ENCODE measurements at places on chromosomes 4 and X.

GRCh38 chr4:93908778-93909177 is 80.2 kb downstream of the ATOH1 start:
- DNase-seq: no peak

GRCh38 chr4:60201052-60201673 is 999.0 kb upstream of the ADGRL3 start:
- DNase-seq: no peak

- DNase-seq: no peak
Measured at GRCh38 chrX:1910207-1910470, 295.3 kb downstream of the ASMT start.

DNA sequence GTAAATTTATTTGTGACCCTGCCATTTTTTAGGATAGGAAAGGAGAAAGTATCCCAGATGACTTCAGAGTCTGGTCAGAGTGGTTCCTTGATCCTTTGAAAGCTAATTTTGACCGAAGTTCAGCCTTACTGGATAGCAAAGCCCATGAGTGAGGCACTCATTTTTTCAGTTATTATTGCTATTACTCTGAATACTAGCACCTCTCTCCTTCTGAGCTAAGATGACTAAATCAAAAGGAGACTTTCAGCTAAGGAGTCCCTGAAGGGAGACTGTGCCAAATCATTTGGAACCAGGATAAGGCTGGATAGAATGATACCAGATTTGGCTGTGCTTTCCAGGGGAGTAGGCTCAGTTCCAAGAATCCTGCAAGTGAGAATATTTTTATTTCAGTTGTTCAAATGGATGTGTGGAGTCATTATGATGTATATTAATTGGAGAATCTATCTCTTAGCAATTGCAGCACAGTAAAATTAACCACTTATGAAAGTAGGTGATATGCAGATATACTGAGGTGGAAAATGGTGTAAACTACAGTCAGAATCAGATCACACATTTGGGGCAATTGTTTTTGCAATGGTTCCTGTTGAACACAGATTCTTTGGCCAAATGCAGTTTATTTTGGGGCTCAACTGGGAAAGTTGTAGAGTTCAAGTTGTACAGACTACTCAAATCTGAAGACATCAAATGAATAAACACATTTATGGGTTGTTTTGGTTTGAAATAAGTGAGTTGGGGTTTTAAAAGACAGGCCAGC is 1.2 kb downstream of the P2RY10 start:
- DNase-seq: no peak

- DNase-seq: no peak
Measured at GRCh38 chr4:168478868-168479267, 1.4 kb downstream of the DDX60L start.

GRCh38 chr4:72779241-72779640 is 210.2 kb upstream of the ADAMTS3 start:
- no peak for DNase-seq

- no peak for DNase-seq
Measured at GRCh38 chr4:120355881-120356280, 289.2 kb upstream of the MAD2L1 start.

DNA sequence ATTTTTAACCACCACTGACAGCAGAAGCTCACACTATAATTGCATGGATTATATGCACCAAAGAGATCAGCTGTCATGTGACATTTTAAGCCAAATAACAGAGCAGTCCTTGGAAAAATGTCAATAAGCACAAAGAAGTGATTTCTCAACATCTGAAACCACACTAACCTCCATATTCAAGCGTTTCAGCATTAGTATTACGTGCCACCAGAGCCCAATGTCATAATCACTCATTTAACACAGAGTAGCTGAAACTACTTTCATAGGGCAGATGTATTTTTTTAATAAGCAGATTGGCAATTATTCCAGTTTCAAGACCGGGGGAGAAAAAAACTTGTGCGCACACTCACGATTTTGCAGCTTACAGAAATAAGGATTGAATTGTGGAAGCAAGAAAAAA is 76.6 kb downstream of the SH3KBP1 start:
- DNase-seq: no peak

DNA sequence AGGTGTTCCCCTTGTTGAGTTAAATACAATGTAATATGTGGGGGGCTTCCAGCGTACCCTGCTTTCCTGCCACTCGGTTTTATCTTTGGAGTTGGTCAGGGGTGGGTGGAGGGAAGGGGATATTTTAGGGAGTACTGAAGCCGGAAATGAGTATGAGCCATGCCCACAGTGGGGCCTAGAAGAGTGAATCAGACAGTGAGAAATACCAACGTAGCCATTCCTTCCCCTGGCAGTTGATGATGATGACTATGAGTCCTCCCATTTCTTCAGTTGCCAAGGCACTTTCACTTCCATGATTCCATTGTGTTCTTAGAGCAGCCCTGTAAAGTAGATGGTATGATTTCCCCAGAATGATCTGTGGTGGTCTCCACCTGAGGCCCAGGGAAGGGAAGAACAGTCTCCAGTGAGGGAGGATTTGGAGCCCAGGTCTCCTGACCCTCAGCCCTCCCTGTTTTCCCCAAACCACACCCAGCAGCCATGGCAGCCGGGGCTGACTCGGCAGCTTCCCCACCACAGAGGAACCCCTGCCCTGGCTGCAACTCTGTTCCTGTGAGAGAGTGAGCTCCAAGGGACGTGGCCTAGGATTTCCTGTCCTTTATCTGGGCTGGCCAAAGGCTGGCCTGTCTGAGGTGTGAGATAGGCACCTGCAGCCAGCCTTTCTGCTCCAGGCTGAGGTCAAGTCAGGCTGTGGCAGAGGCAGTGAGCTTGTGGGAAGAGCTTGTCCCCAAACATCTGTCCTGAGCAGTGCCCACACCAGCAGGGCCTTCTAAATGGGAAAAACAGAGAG is 52.7 kb downstream of the STARD8 start:
- DNase-seq: no peak

GRCh38 chrX:63750811-63751210 is 34.2 kb downstream of the ARHGEF9 start:
- DNase-seq: no peak

DNA sequence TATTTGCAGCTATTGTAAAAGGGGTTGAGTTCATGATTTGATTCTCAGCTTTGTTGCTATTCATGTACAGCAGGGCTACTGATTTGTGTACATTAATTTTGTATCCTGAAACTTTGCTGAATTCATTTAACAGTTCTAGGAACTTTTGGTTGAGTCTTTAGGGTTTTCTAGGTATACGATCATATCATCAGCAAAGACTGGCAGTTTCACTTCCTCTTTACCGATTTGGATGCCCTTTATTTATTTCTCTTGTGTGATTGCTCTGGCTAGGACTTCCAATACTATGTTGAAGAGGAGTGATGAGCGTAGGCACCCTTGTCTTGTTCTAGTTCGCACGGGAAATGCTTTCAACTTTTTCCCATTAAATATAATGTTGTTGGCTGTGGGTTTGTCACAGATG is 48.1 kb downstream of the NPY1R start:
- DNase-seq: no peak

DNA sequence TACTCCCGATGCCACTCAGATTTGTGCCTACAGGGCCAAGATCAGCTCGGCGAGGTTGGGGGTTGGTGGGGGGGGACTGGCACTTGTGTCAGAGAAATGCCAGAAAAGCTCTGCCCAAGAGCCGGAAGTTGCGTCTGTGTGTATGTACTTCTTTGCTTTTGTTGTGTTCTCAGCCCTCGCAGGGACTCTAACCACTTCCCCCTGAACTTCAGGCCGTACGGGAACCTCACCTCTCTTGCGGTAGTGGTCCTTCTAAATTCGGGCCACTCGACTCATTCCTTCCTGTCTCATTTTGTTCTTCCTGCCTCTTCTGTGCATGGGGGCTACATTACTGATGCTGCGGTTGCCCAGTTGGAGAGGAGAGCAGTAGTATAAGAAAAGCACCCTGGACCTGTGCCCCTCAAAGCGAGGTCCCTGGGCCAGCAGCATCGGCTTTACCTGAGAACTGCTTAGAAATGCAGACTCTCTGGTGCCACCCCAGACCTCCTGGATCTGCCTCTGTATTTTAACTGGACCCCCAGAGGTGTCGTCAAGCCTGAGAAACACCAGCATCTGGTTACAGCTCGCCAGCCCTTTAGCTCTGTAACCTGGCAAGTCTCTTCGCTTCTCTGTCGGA is 146.3 kb upstream of the RPS6KA3 start:
- DNase-seq: peak; percentile 7

- no peak for DNase-seq
Measured at GRCh38 chr4:7390906-7391636, 43.7 kb downstream of the PSAPL1 start.

- DNase-seq: no peak
Measured at GRCh38 chrX:19704132-19704531, 183.3 kb downstream of the SH3KBP1 start.

GRCh38 chrX:123878252-123878721 is 18.4 kb downstream of the XIAP start:
- no peak for DNase-seq

DNA sequence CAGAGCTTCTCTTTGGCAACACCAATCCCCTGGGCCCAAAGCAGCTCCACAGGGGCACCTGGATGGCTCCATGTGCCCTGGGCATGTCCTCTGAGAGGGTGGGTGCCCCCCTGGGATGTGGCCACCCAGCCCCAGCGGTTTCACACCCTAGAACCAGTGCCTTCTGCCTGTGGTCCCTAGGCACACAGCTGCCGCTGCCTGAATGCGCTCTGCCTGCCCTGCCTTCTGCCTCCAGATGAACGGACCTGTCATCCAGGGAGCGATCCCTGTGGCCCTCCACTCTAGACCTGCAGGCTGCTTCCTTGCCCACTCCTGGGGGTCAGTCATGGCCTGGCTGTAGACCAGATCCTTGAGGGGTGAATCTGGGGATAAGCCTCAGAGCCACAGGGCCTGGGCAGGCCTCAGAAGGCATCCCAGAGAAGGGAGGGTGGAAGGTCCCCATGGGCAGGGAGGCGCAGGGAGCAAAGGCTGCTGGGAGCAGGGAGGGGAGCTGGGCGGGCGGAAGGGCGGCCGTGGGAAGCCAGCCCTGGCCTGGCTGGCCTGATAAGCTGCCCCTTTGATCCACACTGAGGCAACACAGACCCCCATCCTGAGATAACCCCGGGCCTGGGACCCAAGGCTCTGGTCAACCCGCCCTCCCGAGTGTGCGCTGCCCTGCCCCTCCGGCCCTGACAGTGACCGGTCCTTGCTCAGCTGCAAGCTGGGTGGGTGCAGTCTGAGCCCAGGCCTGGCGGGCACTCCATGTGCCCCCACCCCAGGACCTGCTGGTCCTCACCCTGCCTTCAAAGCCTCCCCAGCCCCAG is 8.1 kb upstream of the FGFR3 start:
- DNase-seq: no peak

GRCh38 chrX:23799469-23800065 is 16.6 kb downstream of the SAT1 start:
- no peak for DNase-seq

GRCh38 chr4:8675906-8676305 is 83.3 kb downstream of the CPZ start:
- no peak for DNase-seq

DNA sequence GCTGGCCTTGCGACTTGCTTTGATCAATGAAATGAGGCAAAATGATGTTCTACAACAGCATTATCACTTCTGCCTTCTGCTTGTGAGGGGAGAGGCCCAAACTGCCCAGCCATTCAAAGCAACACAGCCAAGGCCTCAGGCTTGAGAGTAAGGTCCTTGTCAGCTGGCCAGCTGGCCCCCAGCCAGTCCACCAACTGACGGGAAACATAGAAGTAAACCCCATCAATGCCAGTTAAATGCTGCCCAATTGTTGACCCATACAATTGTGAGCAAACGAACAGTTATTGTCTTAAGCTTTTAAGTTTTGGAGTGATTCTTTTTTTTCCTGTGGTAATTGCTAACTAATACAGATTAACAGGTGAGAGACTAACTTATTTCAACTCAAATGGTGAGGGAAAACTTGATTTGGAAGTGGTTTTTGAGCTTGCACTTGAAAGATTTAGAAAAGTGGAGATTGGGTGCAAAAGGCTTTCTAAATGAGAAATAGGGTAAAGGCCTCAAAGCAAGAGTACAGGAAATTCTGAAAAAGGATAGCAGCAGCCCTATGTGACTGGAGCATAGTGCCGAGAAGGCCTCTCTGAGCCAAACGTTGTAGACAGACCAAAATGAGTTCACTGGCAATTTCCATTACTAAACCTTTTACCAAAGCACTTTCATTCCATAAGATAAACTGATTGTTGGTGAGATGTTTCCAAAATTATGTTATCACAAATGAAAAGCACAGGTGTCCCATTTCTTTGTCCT is 66.9 kb downstream of the ARHGEF38 start:
- no peak for DNase-seq

GRCh38 chr4:8296491-8296890 is 26.9 kb downstream of the HTRA3 start:
- DNase-seq: no peak

DNA sequence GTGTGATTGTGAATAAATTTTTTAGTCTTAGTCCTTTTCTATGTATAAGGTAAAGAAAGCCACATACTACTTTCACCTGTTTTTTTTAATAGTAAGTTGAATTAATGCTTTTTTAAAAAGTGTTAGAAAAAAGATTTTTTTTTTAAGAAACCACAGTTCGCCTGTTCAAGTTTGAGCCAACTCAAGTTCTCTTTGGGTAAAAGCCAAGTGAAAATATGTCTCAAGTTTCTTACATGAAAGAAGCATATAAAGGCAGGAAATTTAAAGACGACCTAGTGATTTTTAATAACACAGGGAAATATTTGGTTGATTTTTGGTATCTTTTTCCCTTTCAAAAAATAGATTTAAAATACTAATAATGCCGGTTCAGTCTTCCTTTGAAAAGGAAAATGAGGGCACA is 369.9 kb upstream of the NR3C2 start:
- DNase-seq: no peak

DNA sequence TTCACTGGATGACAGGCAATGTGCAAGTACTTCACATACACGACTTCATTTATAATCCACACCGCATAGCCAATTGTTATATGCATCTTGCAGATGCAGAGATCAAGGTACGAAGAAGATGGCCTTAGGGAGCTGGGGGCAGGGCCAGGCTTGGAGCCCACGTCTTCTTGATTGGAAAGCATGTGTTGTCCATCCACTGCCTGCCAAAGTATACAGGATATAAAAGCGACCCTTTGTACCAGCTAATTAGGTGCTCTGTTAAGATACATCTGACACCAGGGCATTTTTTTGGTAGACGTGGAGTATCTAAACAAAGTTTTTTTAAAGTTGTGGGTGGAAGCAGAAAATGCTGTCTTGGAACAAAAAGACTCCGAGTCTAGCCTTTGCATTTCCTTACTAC is 1.4 kb downstream of the C4orf36 start:
- DNase-seq: no peak

DNA sequence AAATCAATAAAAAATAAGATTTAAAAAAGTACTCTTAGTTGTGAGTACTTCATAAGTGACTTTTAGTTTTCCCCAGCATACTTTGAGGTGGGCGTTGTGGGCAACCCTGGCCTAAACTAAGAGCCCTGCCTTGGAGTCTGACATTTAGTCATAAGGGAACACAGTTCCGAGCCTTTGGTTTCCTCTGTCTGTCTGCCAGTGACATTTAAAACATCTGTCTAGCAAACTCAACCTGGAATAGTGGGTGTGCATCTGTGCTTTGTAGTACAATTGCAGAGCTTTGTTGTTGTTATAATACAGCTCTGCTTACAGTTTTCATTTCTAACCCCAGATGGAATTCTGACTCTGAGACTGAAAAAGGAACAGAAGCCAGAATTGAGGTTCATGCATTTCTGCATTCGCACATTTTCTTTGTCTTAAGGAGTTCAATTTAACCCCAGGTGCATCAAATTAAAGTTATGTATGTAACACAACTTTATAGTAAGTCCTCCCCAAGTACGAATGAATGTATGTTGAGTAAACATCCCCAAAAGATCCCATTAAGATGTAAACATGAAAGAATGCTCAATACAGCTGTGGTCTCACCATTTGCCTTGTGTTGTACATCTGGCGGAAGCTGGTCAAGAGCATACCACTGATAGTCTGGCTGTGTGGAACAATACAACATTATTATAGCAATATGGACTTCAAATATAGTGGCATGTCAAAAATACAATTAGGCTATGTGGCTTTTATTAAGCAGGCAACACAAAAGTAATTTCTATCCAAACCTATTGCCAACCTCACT is 25.9 kb downstream of the TNIP3 start:
- peak; percentile 40 for DNase-seq
